Stimulated activated effector memory CD8-positive, alpha-beta T cell treated with anti-CD3 and anti-CD28 coated beads, Interleukin-12 subunit alpha, Interleukin-12 subunit beta, amount 100 ng/mL, for 72 hours (primary cell): ENCODE measurements at places on chromosomes 16 and 17.

DNA sequence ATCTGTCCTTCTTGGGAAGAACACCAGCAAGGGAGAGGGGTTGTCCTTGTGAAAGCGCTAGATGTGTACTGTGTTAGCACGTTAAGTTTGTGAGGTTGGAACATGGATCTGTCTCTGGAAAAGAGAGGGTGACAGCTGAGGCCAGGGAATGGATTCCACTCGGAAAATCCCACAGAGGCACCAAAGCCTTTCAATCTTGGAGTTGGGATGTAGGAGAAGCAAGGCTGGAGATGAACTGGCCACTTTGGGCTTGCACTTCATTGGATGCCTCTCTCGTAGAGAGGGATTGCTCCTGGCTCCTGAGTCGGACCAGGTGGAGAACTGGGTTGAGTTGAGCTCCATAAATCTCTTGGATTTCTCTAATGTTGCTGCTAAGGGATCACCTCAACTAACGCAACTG, 67.2 kb downstream of the CCDC182 start:
- DNase-seq: peak; percentile 39

DNA sequence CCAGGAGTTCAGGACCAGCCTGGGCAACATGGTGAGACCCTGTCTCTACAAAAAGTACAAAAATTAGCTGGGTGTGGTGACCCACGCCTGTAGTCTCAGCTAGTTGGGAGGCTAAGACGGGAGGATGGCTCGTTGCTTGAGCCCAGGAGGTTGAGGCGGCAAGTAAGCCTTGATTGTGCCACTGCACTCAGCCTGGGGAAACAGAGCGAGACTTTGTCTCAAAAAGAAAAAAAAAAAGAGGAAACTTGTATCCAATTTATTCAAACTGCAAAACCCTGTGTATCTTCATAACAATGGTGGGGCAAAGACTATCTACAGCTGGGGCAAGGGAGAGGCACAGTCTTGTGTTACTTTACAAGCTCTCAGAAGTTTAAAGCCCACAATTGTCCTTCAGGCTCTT, 21.5 kb downstream of the GRB7 start:
- no peak for DNase-seq

DNA sequence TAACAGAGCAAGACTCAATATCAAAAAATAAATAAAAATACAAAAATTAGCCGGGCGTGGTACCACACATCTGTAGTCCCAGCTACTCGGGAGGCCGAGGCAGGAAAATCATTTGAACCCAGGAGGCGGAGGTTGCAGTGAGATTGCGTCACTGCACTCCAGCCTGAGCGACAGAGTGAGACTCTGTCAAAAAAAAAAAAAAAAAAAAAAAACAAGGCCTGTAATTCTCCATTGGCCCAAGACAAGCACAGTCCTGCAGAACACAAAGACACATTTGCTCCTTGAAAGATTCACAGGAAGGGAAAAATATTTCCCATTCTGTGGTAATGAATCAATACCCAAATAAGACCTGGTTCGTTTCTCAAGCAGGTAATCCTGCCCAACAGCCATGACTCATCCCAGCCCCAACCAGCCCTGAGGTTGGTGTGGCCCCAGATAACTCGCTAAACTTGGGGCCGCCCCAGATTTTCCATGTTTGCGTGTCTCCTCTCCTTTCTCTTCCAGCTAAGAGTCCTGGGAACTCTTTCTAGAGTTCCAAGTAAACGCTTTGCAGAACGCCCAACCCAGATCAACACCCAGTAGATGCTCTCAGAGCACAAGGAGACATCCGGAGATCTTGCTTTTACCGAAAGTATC, 40.3 kb upstream of the SNN start:
- no peak for DNase-seq

- DNase-seq: no peak
These were observed 31.7 kb downstream of the RPA1 start for GRCh38 chr17:1861391-1862010.

DNA sequence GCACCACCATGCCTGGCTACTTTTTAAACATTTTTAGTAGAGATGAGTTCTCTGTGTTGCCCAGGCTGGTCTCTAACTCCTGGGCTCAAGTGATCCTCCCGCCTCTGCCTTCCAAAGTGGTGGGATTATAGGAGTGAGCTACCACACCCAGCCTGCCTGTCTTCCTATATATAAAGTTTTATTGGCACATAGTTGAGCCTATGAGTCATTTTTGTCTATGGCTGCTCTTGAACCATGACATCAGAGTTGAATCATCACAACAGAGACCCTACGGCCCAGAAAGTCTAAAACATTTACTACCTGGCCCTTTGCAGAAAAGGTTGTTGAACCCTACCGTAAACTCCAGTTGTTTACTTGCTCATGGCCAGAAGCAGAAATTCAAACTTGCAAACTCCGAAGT, 7.9 kb downstream of the SEPTIN12 start:
- no peak for DNase-seq

DNA sequence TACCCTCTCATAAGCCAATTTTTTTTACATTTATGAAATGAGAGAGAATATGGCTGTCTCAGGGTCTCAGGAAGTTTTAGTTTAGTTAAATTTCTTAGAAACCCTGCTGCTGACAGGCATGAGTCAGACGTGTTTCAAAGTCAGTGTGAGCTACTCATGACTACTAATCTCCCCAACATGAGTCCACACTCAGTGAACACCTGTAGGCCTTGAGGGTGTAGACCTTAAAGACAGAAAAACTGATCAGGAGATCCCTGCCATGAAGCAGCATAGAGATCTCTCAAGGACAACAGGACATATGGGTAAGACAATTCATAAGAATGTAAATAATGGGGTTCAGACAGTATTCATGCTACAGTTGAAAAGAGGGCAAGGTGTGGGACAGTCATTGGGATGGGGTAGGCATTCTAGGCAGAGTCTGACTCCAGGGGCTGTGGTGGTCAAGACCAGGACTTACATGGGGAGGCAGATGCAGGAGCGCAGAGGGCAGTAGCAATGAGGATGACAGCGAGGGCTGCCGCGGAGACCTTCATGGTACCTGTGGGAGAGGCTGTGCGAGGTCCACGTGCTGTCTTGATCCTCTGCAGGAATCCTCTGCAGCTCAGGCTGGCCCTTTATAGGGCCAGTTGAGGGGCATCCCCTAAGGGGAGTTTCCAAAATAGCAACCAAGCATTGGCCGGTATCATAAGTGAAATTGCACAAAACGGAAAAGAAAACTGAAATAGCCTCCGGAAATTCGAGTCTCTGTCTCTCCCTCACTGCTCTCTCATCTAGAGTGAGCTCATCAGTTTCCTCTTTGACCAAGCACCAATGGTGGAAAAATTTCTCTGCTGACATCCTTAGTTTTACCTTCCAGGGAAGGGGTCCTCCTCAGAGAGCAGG, at the start of gene CCL5:
Gene CCL5 (minus strand): TSS at position 588 of the 882 bp plus-strand sequence.
- peak; percentile 96 for DNase-seq
